ENCODE measurements at places on chromosomes 16 and 17. TPM values are rescaled to one million over a fixed set of nuclear protein-coding genes. Genes with fewer than 3 reads are reported as not detected.

MGAT5B gene
- total RNA-seq: 0.06 TPM

GRCh38 chr16:67860589-67861398 is 12.1 kb upstream of the EDC4 start:
- peak overlapping the region; percentile 92 for H3K27ac ChIP-seq
- H3K36me3 ChIP-seq: peaks cover 20% of the 10 kb centered on the region
- no peak overlapping the region for H3K4me3 ChIP-seq
- H3K4me1 ChIP-seq: peaks cover 91% of the 10 kb centered on the region
- DNase-seq: no peak

CNGB1 gene
- total RNA-seq: not detected

TAC4 gene
- not detected for total RNA-seq

DNA sequence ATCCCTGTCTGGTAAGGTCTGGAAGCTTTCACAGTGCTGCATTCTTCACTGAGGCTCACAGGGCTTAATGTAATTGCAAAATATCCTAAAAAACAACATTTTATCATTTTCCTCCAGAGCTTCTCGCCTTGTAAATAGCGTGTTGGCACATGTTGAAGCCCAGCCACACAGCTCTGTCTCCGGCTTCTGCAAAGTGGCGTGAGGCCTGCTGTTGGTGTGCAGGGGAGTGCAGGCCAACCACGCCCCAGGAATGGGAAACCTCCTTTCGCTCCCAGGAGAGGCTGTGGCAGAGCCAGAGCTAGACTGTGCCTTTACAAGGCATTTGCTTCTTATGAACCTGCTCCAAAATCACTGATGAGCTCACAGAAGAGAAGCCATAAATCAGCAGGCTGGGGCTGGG is 248.2 kb upstream of the MAF start:
- no peaks in the 10 kb centered on the region for H3K27me3 ChIP-seq
- no peak for DNase-seq
- H3K27ac ChIP-seq: no peak overlapping the region
- no peaks in the 10 kb centered on the region for H3K36me3 ChIP-seq
- H3K4me1 ChIP-seq: no peaks in the 10 kb centered on the region

DNA sequence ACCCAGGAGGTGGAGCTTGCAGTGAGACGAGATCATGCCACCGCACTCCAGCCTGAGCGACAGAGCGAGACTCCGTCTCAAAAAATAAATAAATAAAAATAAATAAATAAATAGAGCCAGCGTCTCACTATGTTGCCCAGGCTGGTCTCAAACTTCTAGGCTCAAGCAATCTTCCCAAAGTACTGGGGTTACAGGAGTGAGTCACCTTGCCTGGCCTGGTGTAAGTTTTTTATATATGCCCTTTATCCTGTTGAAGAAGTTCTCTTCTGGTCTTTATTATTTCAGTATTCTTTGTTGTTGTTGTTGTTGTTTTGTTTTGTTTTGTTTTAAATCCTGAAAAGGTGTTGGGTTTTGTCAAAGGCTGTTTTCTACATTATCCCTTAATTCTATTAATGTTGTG is 30.1 kb upstream of the ABCC1 start:
- H3K36me3 ChIP-seq: no peaks in the 10 kb centered on the region
- DNase-seq: no peak
- no peaks in the 10 kb centered on the region for H3K4me1 ChIP-seq

DNA sequence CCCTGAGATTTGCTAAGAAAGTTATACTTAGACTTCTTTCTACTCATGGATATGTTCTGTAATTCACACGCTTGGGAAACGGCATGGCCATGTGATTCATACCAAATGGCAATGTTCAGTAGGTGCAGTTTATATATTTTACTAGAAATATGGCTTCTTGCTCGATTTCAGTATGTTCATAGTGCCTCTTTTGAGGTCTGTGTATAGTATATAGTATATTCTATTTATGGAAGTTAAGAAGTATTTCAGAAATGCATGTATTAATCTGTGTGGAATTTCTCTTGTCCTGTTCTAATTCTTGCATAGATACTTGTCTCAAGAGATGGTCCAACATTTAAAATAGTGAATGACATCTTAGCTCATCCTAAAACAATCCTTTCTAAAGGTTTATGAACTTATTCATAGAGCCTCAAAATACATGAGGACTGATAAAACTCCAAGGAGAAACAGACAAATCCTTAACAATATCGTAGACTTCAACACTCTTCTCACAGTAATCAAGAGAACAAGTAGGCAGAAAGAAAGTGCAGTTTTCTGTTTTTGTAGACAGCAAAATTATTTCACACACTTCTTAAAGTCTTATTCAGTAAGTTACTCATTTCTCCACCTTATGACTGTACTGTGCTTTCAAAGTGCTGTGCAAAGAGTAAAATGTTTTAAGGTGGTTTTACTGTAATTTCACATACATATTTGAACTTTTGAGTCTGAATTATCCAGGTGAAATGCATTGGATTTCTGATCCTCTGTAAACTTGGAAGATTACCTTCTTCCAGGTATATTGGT is 11.1 kb downstream of the BPTF start:
- H3K4me3 ChIP-seq: no peak overlapping the region
- no peaks in the 10 kb centered on the region for H3K27me3 ChIP-seq
- H3K27ac ChIP-seq: peak overlapping the region; percentile 24
- no peak for DNase-seq

GRCh38 chr16:86042393-86042792 is 143.4 kb downstream of the IRF8 start:
- peaks cover 48% of the 10 kb centered on the region for H3K27me3 ChIP-seq
- DNase-seq: no peak
- no peak overlapping the region for H3K4me3 ChIP-seq
- no peaks in the 10 kb centered on the region for H3K36me3 ChIP-seq
- H3K4me1 ChIP-seq: no peaks in the 10 kb centered on the region
- no peak overlapping the region for H3K27ac ChIP-seq

GRCh38 chr16:31572821-31573220 is 45.1 kb downstream of the AHSP start:
- H3K27me3 ChIP-seq: peaks cover 2% of the 10 kb centered on the region
- no peaks in the 10 kb centered on the region for H3K4me1 ChIP-seq
- H3K36me3 ChIP-seq: no peaks in the 10 kb centered on the region
- DNase-seq: no peak

DNA sequence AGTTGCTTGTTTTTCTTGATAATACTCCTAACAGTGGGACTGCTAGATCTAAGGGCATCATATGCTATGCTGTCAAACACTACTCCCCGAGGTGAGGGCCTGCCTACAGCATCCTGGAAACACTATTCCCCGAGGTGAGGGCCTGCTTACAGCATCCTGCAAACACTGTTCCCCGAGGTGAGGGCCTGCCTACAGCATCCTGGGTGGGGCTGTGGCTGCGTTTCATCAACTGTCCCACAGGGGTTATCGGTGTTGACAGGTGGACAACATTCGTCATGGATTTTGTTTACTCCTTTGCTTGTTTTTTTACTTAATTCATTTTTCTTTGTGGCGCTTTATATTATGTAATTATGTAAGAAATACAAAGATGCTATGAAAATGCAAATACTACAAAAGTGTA is 22.5 kb downstream of the NPRL3 start:
- no peak overlapping the region for H3K27ac ChIP-seq
- no peaks in the 10 kb centered on the region for H3K4me1 ChIP-seq
- DNase-seq: no peak
- no peaks in the 10 kb centered on the region for H3K27me3 ChIP-seq
- H3K4me3 ChIP-seq: no peak overlapping the region

ARHGDIG gene
- total RNA-seq: 4.1 TPM

DNA sequence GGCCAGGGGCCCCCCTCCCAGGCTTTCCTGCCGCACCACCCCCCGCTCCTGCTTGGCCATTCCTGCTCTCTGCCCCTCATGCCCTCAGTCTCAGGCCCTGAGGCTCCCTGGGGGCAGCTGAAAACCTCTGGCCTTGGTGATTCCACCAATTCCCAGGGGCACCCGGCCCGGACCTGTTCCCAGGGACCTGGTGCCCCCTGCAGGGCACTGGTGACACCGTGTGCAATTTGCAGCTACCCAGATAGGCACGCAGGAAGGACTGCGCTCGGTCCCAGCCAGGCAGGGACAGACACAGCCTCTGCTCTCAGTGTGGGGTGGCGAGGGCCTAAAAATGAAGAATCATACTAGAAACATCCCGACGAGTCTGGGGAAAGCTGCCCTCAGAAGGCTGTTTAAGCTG is 13.4 kb downstream of the WFDC1 start:
- H3K27me3 ChIP-seq: peaks cover 48% of the 10 kb centered on the region
- H3K27ac ChIP-seq: no peak overlapping the region
- no peaks in the 10 kb centered on the region for H3K4me1 ChIP-seq
- H3K36me3 ChIP-seq: no peaks in the 10 kb centered on the region
- DNase-seq: peak; percentile 25

CYB5B gene
- 57.5 TPM for total RNA-seq

GRCh38 chr16:17775061-17775460 is 304.3 kb upstream of the XYLT1 start:
- DNase-seq: no peak
- H3K4me3 ChIP-seq: no peak overlapping the region
- no peak overlapping the region for H3K27ac ChIP-seq
- no peaks in the 10 kb centered on the region for H3K4me1 ChIP-seq

DNA sequence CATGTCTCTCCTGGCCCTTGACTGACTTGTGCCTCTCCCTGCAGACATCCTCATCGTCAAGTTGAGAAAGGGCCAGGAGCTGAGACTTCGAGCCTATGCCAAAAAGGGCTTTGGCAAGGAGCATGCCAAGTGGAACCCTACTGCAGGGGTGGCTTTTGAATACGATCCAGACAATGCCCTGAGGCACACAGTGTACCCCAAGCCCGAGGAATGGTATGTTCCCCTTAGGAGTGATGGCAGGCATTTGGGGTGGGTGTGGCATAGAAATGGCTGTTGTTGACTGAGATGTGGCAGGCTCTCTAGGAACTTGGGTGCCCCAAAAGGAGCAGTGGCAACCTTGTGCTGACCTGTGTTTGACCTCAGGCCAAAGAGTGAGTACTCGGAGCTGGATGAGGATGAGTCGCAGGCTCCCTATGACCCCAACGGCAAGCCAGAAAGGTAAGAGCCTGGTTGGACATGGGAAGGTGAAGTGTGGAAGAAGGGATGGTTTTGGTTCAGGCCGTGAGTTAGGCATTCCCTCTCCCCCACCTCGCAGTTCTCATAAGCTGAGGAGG is 7.5 kb downstream of the POLR2C start:
- H3K4me1 ChIP-seq: peaks cover 16% of the 10 kb centered on the region
- H3K36me3 ChIP-seq: no peaks in the 10 kb centered on the region
- no peaks in the 10 kb centered on the region for H3K27me3 ChIP-seq
- no peak for DNase-seq
- H3K27ac ChIP-seq: no peak overlapping the region
- H3K4me3 ChIP-seq: no peak overlapping the region

- H3K4me3 ChIP-seq: no peak overlapping the region
- H3K4me1 ChIP-seq: no peaks in the 10 kb centered on the region
- H3K27me3 ChIP-seq: no peaks in the 10 kb centered on the region
- H3K36me3 ChIP-seq: no peaks in the 10 kb centered on the region
- no peak overlapping the region for H3K27ac ChIP-seq
These were observed 823.8 kb upstream of the CA10 start for GRCh38 chr17:52982331-52982730.

GRCh38 chr16:75254359-75254837 is 3.0 kb upstream of the BCAR1 start:
- H3K4me1 ChIP-seq: peaks cover 84% of the 10 kb centered on the region
- H3K4me3 ChIP-seq: peak overlapping the region; percentile 26
- no peaks in the 10 kb centered on the region for H3K27me3 ChIP-seq

- H3K36me3 ChIP-seq: no peaks in the 10 kb centered on the region
- H3K27me3 ChIP-seq: peaks cover 2% of the 10 kb centered on the region
- H3K4me1 ChIP-seq: no peaks in the 10 kb centered on the region
- peak; percentile 68 for DNase-seq
- peak within 1 kb of the TSS; percentile 30 for H3K4me3 ChIP-seq
These were observed at the start of gene MT1G for GRCh38 chr16:56667581-56668571. TSS of gene MT1G (minus strand) at chr16:56668065. CDS start at chr16:56667993, 72 bp downstream.

GRCh38 chr17:17527534-17527933 is 31.3 kb upstream of the RASD1 start:
- H3K4me1 ChIP-seq: peaks cover 17% of the 10 kb centered on the region
- peak; percentile 71 for DNase-seq
- H3K27ac ChIP-seq: peak overlapping the region; percentile 84
- H3K4me3 ChIP-seq: no peak overlapping the region
- no peaks in the 10 kb centered on the region for H3K27me3 ChIP-seq
- H3K36me3 ChIP-seq: no peaks in the 10 kb centered on the region

DNA sequence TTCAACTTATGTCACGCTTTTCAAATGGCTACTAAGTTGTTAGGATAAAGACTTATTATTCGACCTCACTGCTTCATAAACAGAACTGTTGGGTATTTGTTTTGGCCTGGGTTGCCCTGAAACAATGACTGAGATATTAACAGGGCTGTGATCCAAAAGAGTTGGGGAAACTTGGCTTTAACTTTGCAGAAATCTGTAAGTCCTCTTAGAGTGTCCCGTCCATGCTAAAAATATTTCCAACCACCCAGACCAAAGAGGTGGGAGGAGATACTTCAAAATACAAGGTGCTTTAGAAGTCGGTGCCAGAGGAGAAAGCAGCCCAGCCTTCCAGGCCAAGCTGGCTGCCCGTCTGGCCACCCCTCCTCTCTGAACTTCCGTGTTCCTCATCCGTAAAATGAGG is 16.1 kb upstream of the SPATA32 start:
- peak overlapping the region; percentile 73 for H3K27ac ChIP-seq
- no peak overlapping the region for H3K4me3 ChIP-seq
- H3K36me3 ChIP-seq: no peaks in the 10 kb centered on the region
- no peaks in the 10 kb centered on the region for H3K27me3 ChIP-seq

GRCh38 chr17:78783711-78784324 is 1.7 kb upstream of the CYTH1 start:
- H3K36me3 ChIP-seq: no peaks in the 10 kb centered on the region
- no peaks in the 10 kb centered on the region for H3K27me3 ChIP-seq
- no peak overlapping the region for H3K4me3 ChIP-seq
- peak overlapping the region; percentile 95 for H3K27ac ChIP-seq

GRCh38 chr17:1010586-1010985 is 13.7 kb downstream of the TIMM22 start:
- H3K4me1 ChIP-seq: peaks cover 9% of the 10 kb centered on the region
- no peak for DNase-seq
- H3K27ac ChIP-seq: no peak overlapping the region
- peaks cover 33% of the 10 kb centered on the region for H3K36me3 ChIP-seq
- no peak overlapping the region for H3K4me3 ChIP-seq
- H3K27me3 ChIP-seq: no peaks in the 10 kb centered on the region

DNA sequence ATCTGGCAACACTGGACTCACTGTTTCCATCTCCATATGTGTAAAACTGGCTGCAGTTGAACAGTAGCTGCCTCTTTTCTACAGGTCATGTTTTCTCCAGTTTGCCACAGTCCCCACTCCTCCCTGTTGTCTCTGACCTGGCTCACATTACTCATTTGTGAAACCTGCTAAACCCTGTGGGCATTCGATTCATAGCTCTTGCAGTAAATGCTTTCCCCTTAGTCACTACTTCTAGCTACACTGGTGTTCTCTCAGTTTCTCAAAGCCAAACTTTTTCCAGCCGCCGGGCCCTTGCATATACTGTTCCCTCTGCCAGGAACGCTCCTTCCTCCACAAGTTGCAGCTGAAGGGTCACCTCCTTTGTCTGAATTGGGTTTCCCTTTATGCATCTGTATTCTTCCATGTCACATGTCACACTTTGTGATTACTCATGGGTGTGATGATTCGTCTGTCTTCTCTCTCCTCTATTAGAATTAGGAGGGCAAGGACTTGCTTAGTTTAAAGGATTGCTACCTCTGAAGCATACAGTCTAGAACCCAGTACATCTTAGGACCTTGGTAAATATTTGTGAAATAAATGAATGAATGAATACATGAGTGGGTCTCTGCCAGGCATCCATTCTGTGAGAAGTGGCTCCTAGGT is 15.0 kb upstream of the MT4 start:
- DNase-seq: no peak
- no peak overlapping the region for H3K27ac ChIP-seq
- no peaks in the 10 kb centered on the region for H3K27me3 ChIP-seq

GRCh38 chr17:15349119-15349518 is 7.7 kb upstream of the TEKT3 start:
- no peaks in the 10 kb centered on the region for H3K36me3 ChIP-seq
- no peak overlapping the region for H3K4me3 ChIP-seq
- DNase-seq: no peak
- H3K4me1 ChIP-seq: peaks cover 19% of the 10 kb centered on the region
- no peaks in the 10 kb centered on the region for H3K27me3 ChIP-seq
- no peak overlapping the region for H3K27ac ChIP-seq
